ENCODE measurements at places on chromosomes 2 and 18.
A peak's percentile ranks its signal among the peaks of the same experiment; 100 is the strongest.

DNA sequence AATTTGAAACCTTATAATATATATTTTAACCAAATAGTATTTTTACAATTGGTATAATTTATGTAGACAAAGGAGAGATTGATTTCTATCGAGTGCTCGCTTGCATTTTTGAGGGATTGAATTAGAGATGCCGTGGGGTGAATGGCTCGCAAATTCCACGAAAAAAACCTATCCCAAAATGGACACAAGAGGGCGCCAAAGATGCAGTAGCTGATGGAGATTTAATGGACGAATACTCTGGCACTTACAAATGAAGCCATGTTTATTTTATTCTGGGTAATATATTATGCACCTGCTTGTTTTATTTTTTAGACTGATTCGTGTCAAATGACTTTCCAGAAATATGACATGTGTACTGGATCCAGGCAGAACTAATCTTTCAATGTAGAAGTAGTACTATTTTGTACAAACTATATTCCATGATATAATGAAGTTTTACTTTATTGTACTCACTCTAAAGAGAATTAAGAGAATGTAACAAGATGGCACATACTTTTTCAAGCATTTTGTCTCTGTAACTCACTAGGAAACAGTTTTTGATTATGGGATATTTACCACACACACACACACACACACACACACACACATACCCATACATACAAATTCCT lies 505.4 kb downstream of the PLCL1 start:
- peak; percentile 40 for DNase-seq

DNA sequence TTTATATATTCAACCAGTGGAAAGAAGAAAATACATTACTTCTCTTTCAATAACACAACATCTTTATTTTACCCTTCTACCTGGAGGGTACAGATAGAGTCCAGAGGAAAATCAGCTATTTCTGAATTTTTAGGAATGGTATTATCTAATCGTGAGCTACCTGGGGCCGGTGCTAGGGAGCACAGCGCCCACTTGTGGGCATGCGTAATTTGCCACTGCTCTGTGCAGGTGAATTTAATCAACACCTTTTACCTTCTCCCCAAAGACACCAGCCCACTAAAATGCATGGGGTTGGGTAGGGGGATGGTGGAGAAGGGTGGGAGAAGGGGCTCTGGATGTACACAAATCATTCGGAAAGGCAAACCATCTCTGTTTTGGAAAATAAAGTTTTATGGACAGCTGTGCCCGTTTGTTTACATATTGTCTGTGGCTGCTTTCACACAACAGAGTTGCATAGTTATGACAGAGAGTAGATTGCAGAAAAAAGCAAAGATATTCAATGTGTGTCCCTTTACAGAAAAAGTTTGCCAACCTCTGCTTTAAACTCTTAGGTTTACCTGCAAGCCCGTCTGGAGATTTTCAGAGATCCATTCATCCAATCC lies 51.5 kb upstream of the DCC start:
- DNase-seq: peak; percentile 10

DNA sequence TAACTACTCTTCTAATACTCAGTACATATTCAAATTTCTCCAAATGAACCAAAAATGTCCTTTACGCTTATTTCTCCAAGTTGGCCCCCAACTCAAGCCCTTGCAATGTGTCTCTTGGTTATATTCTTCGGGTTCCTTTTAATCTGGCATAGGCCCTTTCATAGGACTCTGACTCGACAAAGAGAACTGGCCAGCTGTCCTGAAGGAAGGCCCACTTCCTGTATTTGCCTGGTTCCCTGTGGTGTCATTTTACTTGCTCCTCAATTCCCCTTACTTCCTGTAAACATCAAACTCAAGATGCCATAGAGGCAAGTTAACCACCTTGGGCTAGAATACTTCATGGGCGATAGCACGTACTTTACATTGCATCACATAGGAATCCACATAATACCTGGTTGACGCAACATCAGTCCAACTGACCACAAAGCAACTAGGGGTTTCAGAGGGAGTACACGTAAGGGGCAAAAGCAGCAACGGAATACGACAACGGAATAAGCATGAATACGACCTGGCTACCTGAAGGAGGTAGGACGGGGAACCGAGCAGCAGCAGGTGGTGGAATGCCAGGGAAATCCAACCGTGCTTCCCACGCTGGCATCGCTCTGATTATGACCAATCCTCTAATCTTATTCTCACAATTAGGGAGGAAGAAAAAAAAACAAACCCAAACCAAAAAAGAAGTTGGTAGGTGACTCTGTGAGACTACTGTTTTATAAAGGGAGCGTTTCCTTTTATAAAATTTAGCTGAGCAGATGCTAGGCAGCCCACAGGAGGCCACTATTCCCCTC lies 823 bp upstream of the GORASP2 start:
- DNase-seq: no peak

DNA sequence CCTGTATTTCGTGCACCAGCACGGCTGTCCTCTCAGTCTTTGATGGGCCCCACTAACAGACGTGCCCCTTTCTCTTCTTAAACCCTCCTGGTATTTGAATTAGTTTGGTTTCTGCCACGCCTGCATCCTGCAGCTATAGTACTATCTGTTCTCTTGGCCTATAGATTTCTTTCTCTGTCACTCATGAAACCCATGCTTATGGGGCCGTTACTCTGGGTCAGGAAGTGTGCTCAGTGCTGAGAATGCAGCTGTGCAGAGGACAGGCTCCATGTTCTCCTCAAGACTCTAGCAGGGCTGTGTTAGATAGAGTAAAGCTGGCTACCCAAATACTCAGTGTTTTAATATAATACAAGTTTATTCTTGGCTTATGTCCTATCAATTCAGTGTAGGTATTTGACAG lies 180.0 kb downstream of the INSIG2 start:
- no peak for DNase-seq

- DNase-seq: no peak
Observed at GRCh38 chr2:40752796-40753195, 300.9 kb upstream of the SLC8A1 start.

GRCh38 chr2:211241891-211242290 lies 685.5 kb downstream of the CPS1 start:
- DNase-seq: no peak

DNA sequence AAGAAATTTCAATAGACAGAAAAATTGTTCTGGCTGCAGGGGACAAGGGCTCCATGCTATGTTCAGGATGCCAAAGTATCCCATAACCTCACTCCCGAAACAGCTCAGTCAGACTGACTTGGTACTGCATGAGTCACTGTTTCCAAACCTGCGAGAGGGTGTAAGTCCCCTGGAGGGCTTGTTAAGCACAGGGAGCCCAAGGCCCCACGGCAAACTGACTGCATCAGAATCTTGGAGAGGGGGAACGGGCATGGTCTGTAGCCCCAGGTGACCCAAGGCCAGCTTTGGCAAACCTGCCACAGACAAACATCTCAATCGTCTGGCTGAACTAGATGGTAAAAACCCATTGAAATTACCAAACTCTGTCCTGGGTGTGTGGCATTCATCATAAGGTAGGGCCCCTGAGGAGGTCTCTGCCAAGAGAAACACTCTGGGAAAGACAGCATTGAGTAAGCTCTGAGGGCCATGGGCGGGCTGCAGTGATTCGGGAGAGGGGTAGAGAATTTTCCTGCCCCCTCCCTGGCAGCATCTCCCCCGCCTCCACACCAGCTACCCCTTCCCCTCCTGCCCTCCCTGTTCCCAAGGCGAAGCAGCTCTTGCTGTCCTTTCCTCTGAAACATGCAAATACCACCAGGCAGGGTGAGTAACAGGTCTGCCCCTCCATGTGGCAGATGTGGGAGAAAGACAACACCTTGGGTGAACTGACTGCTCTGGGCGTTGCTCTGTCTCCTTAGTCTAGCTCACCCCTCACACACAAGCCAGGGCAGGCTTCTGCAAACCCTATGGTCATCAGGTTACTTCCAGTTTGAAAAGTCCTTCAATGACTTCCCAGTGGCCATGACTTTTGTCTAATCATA lies 274.7 kb upstream of the SIX2 start:
- DNase-seq: no peak

- no peak for DNase-seq
Observed at GRCh38 chr2:41720331-41721251, 327.2 kb upstream of the PKDCC start.

DNA sequence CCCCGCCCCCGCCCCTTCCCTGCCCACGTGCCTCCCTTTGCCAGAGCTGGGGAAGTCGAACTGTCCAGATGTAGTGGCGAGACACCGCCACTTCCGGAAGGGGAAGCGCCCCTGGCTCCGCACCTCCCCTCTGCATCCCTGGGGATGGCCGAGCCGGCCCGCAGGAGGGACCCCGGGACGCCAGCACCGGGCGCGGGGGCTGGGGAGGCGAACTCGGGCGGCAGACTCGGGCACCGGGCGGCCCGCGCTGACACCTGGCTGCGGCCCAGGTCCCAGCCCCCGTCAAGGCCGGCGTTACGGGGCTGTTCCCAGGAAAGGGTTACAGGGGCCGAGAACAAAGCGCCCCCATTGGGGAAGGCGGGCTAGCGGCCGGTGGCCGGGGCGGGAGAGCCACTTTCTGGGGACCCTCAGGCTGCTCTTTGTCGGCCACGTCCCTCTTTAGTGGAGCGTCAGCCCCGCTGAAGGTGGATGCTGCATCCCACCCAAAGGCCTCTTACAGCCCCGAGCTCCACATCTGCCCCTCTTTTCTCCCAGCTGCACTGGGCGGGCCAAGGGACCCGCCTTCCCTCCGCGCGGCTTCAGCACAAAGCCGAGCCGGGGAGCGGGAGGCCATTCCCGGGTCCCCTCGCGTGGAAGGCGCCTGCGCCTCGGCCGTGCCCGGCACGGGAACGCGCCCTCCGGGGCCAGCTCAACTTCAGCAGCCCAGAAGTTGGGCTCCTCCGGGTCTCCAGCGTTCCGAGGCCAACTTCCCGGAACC lies 1.3 kb downstream of the SDC1 start:
- peak; percentile 4 for DNase-seq

- DNase-seq: no peak
Observed at GRCh38 chr2:181419129-181419855, 37.9 kb upstream of the ITGA4 start.

- no peak for DNase-seq
Observed at GRCh38 chr2:5412001-5412400, 280.2 kb upstream of the SOX11 start.

GRCh38 chr18:3725115-3725514 lies 275.1 kb downstream of the TGIF1 start:
- no peak for DNase-seq

- no peak for DNase-seq
Observed at GRCh38 chr2:73930386-73930785, 3.7 kb downstream of the DGUOK start.

DNA sequence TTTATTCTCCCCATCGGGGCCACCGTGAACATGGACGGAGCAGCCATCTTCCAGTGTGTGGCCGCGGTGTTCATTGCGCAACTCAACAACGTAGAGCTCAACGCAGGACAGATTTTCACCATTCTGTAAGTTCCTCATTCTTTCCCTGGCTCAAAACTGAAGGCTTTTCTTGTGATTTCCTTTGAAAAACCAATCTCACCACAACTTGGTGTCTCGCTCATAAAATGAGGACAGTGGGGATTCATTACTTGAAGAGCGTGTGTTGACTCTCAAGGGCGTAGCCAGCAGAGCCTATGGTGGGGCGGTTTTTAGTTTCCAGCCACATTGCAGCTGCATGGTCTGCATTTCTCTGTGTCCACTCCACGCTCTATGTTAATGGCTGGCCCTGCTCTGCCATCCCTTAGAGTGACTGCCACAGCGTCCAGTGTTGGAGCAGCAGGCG lies 29.0 kb downstream of the SLC1A4 start:
- no peak for DNase-seq

GRCh38 chr2:44705876-44706480 lies 235.5 kb upstream of the SIX3 start:
- DNase-seq: peak; percentile 45

DNA sequence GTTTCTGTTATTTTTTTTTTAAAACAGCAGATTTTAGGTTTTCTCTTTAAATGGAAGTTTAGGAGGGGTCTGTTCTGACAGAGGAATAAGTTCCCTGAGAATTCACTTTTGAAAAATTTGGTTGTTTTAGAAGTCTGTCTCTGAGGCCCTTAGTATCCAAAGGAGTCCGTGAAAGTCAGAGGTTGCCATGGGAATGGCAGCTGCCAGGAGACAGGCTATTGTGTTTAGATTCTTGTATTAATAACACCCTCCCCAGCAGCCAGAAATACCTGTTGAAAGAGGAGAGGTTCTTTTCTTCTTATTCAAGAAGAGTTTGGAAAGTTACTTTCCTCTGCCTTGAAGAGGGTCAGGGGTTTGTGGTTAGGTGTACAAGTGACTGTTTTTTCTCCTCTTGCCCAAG lies 29.5 kb downstream of the TNP1 start:
- DNase-seq: peak; percentile 31

- no peak for DNase-seq
Observed at GRCh38 chr18:34999756-35000289, 41.4 kb upstream of the MAPRE2 start.

- DNase-seq: no peak
Observed at GRCh38 chr2:176562359-176563078, 293.3 kb downstream of the MTX2 start.

GRCh38 chr2:158912765-158913164 lies 55.7 kb upstream of the TANC1 start:
- no peak for DNase-seq
